ENCODE measurements at places on chromosomes 3 and 15.
A peak's percentile ranks its signal among the peaks of the same experiment; 100 is the strongest.

DNA sequence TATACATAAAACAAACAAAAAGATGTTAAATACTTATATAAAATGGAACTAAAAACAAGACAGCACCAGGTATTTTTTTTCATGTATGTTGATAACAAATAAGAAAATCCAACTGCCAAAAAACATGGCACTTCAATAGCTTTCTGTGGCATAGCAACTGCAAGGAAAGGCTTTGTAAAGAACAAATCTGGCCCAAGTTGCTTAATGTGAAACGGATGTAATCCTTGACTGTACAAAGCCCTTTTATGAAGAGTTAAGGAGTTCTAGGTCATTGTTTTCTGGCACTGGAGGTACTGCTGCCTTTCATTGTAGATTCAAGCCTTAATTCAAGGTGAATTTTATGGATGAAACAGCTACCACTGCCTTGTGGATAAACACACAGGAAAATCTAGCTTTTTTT, 68.8 kb upstream of the SLC12A8 start:
- no peak for DNase-seq

- DNase-seq: no peak
Measured at GRCh38 chr15:37008205-37008604, 92.1 kb downstream of the MEIS2 start.

- peak; percentile 61 for DNase-seq
Measured at GRCh38 chr3:186821429-186822387, 15.4 kb upstream of the RFC4 start.

- DNase-seq: no peak
Measured at GRCh38 chr15:89364341-89364740, 29.7 kb upstream of the POLG start.

- DNase-seq: no peak
Measured at GRCh38 chr3:184804801-184805200, 7.2 kb upstream of the VPS8 start.

All from NCI-H1048 (cell line).